Activated B cell treated with CpG ODN at 0.5 μM for 24 hours (primary cell): ENCODE measurements at places on chromosomes 5 and 9. TPM values are rescaled to one million over a fixed set of nuclear protein-coding genes. Genes with fewer than 3 reads are reported as not detected.

GRCh38 chr9:109192732-109193361 lies 25.8 kb upstream of the FRRS1L start:
- H3K27ac ChIP-seq, result no peak overlapping the region
- no peaks in the 10 kb centered on the region for H3K4me1 ChIP-seq
- H3K27me3 ChIP-seq, result peaks cover 9% of the 10 kb centered on the region
- DNase-seq, result no peak

DNA sequence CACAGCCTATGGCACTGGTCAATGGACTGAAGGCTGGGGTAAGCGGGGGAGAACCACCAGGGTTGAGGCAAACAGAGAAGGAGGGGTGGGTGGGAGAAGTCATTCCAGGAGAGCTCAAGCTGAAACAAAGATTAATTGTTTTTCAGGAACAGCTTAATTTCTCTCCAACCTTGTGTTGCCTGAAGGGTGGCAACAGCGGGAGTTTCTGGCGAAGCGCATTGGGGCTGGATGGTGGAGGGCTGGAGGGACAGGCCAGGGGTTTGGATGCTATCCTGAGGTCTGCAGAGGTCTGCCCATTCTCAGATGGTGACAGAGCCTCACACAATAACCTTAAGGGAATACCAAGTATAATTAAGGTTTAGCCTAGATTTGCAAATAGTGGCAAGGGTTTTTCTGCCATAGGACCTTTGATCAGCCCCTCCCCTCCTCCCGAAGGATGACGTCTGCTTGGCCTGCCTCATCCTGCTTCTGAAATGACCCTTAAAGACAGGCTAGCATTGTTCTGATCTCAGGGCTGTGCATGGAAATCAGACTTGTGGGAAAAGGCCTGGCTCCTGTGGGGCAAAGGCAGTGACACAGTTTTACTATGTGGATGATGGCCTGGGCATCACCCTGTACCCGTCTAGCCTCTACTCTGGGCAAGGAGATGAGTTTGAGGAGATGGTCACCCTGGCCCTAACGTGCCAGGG lies 32.7 kb downstream of the PSD2 start:
- DNase-seq, result no peak
- H3K27ac ChIP-seq, result no peak overlapping the region
- H3K27me3 ChIP-seq, result peaks cover 20% of the 10 kb centered on the region
- H3K4me1 ChIP-seq, result no peaks in the 10 kb centered on the region
- H3K36me3 ChIP-seq, result no peaks in the 10 kb centered on the region
- no peak overlapping the region for H3K4me3 ChIP-seq

GRCh38 chr5:102800427-102800826 lies 45.3 kb downstream of the PAM start:
- H3K27me3 ChIP-seq, result no peaks in the 10 kb centered on the region
- DNase-seq, result no peak
- H3K4me3 ChIP-seq, result no peak overlapping the region
- H3K27ac ChIP-seq, result no peak overlapping the region
- peaks cover 10% of the 10 kb centered on the region for H3K4me1 ChIP-seq

GRCh38 chr5:22391956-22392355 lies 461.2 kb downstream of the CDH12 start:
- H3K27ac ChIP-seq, result no peak overlapping the region
- H3K4me1 ChIP-seq, result no peaks in the 10 kb centered on the region
- DNase-seq, result no peak
- H3K36me3 ChIP-seq, result no peaks in the 10 kb centered on the region
- H3K4me3 ChIP-seq, result no peak overlapping the region
- H3K27me3 ChIP-seq, result no peaks in the 10 kb centered on the region

GRCh38 chr5:118176146-118176545 lies 812.2 kb downstream of the DTWD2 start:
- H3K4me1 ChIP-seq, result no peaks in the 10 kb centered on the region
- H3K36me3 ChIP-seq, result no peaks in the 10 kb centered on the region
- H3K27ac ChIP-seq, result no peak overlapping the region
- H3K27me3 ChIP-seq, result no peaks in the 10 kb centered on the region

DNA sequence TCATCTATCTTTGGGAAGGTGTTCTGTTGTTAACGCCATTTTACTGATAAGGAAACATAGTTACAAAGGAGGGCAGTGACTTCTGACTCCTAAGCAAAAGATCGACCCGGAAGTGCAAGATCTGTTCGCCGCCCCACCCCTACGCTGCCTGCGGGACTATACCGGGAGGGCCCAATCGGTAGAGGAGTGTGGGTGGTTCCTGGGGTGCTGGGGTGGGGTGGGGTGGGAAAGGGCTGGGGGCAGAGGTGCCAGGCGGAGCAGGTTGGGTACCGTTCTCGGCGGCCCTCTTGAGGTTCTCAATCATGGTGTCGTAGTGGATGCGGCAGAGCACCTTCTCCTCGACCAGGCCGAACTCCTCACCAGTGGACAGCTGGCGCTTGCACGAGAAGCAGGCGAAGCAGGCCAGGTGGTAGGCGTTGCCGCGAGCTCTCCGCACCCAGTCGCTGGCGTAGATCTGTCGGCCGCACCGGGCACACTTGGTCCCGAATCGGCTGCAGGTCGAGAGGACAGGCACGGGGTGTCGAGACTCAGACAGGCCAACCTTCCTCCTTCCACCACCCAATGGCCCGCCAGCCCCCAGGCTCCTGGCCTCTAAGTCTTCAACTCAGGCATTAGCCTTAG lies 11.8 kb downstream of the LHX6 start:
- no peaks in the 10 kb centered on the region for H3K36me3 ChIP-seq
- no peak overlapping the region for H3K27ac ChIP-seq
- H3K4me3 ChIP-seq, result no peak overlapping the region
- peaks cover 35% of the 10 kb centered on the region for H3K4me1 ChIP-seq

- no peak for DNase-seq
- no peaks in the 10 kb centered on the region for H3K27me3 ChIP-seq
- H3K4me1 ChIP-seq, result no peaks in the 10 kb centered on the region
- no peak overlapping the region for H3K27ac ChIP-seq
- H3K36me3 ChIP-seq, result no peaks in the 10 kb centered on the region
- H3K4me3 ChIP-seq, result no peak overlapping the region
These were observed 545.6 kb downstream of the CAAP1 start for GRCh38 chr9:26346942-26347477.

GRCh38 chr5:147659166-147659929 lies 123.2 kb downstream of the JAKMIP2 start:
- no peaks in the 10 kb centered on the region for H3K4me1 ChIP-seq
- no peaks in the 10 kb centered on the region for H3K27me3 ChIP-seq
- no peak overlapping the region for H3K4me3 ChIP-seq
- H3K27ac ChIP-seq, result no peak overlapping the region

GRCh38 chr5:174618589-174618988 lies 105.8 kb upstream of the MSX2 start:
- DNase-seq, result no peak
- H3K4me3 ChIP-seq, result no peak overlapping the region
- H3K36me3 ChIP-seq, result no peaks in the 10 kb centered on the region
- H3K4me1 ChIP-seq, result no peaks in the 10 kb centered on the region

DNA sequence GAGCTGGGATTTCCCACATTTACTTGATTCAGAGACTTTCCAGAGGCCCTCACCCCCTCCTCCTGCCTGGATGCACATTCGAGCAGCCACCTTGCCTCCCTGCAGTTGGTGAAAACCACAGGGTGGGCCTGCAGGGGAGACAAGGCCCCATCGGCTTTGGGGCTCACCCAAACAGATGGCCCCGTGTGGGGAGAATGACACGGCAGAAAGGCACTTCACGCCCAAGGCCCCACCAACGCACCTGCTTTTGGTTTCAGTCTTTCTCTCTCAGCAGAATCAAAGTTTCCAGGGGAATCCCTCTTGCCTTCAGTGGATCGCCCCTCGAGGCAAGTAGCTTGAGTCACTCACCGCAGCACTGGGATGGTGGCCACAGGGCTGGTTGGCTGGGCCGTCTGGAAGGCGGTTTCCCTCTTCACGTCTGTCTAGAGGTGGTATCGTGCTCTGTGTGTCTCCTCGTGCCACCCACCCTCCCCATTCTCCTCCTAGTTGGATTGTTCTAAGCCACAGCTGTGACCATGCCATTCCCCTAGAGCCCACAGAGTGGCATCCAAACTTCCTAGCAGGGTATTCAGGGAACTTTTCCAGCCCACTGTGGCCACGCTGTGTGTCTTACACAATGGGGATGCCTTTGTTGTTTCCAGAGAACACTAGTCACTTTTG lies 31.8 kb downstream of the SEC61B start:
- H3K4me1 ChIP-seq, result peaks cover 49% of the 10 kb centered on the region
- peak; percentile 73 for DNase-seq
- no peaks in the 10 kb centered on the region for H3K27me3 ChIP-seq
- H3K4me3 ChIP-seq, result peak overlapping the region; percentile 59
- H3K36me3 ChIP-seq, result no peaks in the 10 kb centered on the region

- H3K4me3 ChIP-seq, result no peak overlapping the region
- peaks cover 2% of the 10 kb centered on the region for H3K4me1 ChIP-seq
- no peaks in the 10 kb centered on the region for H3K36me3 ChIP-seq
- H3K27ac ChIP-seq, result no peak overlapping the region
- H3K27me3 ChIP-seq, result no peaks in the 10 kb centered on the region
These were observed 496.8 kb downstream of the MAT2B start for GRCh38 chr5:164002214-164002613.

GRCh38 chr5:11857391-11857790 lies 46.9 kb downstream of the CTNND2 start:
- no peak overlapping the region for H3K4me3 ChIP-seq
- H3K27me3 ChIP-seq, result no peaks in the 10 kb centered on the region
- no peaks in the 10 kb centered on the region for H3K4me1 ChIP-seq

GRCh38 chr9:85158512-85158911 lies 489.0 kb downstream of the NTRK2 start:
- no peak overlapping the region for H3K27ac ChIP-seq
- no peaks in the 10 kb centered on the region for H3K4me1 ChIP-seq
- no peak overlapping the region for H3K4me3 ChIP-seq
- no peaks in the 10 kb centered on the region for H3K27me3 ChIP-seq

GRCh38 chr9:107739601-107740082 lies 250.1 kb upstream of the KLF4 start:
- no peaks in the 10 kb centered on the region for H3K4me1 ChIP-seq
- H3K27ac ChIP-seq, result no peak overlapping the region
- no peak for DNase-seq
- H3K36me3 ChIP-seq, result no peaks in the 10 kb centered on the region
- peaks cover 4% of the 10 kb centered on the region for H3K27me3 ChIP-seq

DNA sequence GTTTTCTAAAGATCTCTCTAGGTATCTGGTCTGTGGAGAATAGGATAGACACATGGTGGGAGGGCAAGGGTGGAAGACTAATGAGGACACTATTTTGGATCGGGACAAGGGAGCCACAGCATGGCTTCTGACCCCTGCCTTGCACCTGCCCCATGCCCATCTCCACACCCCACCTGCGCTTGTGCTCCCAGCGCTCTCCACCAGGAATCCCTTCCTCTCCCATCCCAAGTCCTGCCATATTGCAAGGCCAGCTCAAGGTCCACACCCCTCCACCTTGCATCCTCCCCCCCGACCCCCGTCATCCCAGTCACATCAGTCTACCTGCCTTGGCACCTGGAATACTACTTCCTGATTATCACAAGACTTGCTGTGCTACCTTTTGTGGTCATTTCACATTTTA lies 44.2 kb upstream of the RETREG1 start:
- no peaks in the 10 kb centered on the region for H3K4me1 ChIP-seq
- H3K27me3 ChIP-seq, result peaks cover 3% of the 10 kb centered on the region
- H3K36me3 ChIP-seq, result no peaks in the 10 kb centered on the region
- no peak for DNase-seq
- no peak overlapping the region for H3K27ac ChIP-seq
- H3K4me3 ChIP-seq, result no peak overlapping the region

GRCh38 chr5:74725331-74725730 lies 40.3 kb downstream of the HEXB start:
- no peaks in the 10 kb centered on the region for H3K4me1 ChIP-seq
- H3K27ac ChIP-seq, result no peak overlapping the region
- no peaks in the 10 kb centered on the region for H3K27me3 ChIP-seq

- peak overlapping the region; percentile 93 for H3K27ac ChIP-seq
- no peak for DNase-seq
- peaks cover 79% of the 10 kb centered on the region for H3K4me1 ChIP-seq
- H3K4me3 ChIP-seq, result peak overlapping the region; percentile 35
These were observed 199.9 kb downstream of the EBF1 start for GRCh38 chr5:158899792-158900191.

- no peak for DNase-seq
- H3K4me3 ChIP-seq, result no peak overlapping the region
These were observed 82.4 kb upstream of the TAS2R1 start for GRCh38 chr5:9712506-9712905.

DNA sequence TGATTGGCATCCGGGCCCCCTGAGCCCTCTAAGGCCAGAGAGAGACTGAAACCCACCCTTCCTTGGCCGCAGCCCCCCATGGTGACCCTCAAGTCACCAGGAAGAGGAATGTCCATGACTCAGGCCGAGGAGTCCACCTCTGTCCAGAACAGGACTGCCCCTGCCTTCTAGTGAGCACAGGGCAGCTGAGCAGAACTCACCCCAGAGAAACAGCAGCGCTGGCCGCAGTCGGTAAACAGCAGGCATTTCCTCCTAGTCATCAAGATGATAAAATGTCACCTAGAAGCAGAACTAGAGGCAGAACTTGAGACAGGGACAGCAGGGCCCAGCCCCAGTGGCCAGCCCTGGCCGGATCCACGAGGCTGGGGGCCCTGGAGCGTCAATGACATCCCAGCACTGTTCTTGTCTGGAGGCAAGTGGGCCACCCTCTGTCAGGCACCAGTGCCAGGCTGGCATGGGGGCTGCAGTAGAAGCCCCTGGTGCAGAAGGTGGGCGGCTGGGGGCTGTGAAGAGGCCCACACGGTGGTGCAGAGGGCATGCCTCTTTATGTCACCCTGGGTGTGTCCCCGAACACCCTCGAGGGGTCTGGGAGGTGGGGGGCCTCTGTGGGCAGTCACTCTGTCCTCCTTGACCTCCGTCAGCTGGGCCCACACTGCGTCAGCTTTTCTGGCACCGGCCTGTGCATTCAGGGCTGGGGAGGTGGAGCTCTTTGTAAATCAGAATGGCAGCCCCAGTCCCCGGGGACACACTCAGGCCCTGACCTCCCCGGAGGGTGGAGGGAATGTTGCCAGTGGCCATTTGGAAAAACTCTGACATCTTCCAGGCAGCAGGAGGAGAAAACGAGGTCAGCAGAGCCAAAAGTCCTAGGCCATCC lies 83.0 kb downstream of the NTNG2 start:
- H3K27me3 ChIP-seq, result no peaks in the 10 kb centered on the region
- peaks cover 2% of the 10 kb centered on the region for H3K36me3 ChIP-seq
- H3K4me1 ChIP-seq, result peaks cover 12% of the 10 kb centered on the region
- no peak for DNase-seq

Gene RNF38
- total RNA-seq, result 43.8 and 52.1 TPM in 2 replicates

Gene CCDC180
- 4.0 and 4.5 TPM in 2 replicates for total RNA-seq

Gene PCDHB3
- 0.07 TPM in 1 of 2 replicates, not detected in the other for total RNA-seq

Gene KCNIP1
- total RNA-seq, result not detected in 2 replicates

Gene CDH12
- total RNA-seq, result not detected in 2 replicates
